ENCODE measurements at places on chromosomes 4 and X.

DNA sequence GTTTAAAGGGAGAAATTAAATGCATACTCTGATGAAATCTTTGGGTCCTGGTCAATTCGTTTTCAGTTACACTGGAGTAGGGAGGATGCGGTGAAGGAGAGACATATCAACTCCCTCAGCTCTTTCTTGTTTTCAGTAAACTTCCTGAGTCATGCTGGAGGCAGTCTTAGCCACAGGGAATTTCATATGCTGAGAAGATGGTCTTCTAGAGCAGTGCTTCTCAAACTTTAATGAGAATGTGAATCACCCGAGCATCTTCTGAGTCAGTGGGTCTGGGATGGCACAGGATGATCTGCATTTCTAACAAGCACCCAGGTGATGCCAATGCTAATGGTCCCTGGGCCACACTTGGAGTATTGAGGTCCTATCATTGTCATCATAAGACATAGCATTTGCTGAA, 214.5 kb downstream of the KIT start:
- no peak for DNase-seq

- DNase-seq, result no peak
These were observed 3.8 kb downstream of the WDR1 start for GRCh38 chr4:10112658-10113284.

GRCh38 chr4:78975865-78976264, 36.6 kb upstream of the PAQR3 start:
- no peak for DNase-seq

- DNase-seq, result no peak
These were observed 45.1 kb downstream of the CHM start for GRCh38 chrX:86002076-86002896.

- no peak for DNase-seq
These were observed 118.9 kb upstream of the USP9X start for GRCh38 chrX:40966213-40966820.

DNA sequence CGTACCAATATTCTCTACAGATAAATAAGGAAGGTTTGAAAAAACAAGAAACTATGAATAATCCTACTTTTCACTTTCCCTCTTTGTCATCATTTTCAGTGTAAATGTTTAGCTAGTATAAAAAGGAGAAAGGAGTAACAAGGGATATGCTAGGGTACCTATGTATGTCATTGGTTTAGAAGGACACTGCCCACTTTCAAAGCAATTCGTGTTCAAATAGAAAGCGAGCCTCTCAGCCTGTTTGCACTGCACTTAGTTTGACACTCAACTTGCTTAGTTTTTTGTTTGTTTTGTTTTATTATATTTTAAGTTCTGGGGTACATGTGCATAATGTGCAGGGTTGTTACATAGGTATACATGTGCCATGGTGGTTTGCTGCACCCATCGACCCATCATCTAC, 21.6 kb upstream of the RXFP1 start:
- no peak for DNase-seq

DNA sequence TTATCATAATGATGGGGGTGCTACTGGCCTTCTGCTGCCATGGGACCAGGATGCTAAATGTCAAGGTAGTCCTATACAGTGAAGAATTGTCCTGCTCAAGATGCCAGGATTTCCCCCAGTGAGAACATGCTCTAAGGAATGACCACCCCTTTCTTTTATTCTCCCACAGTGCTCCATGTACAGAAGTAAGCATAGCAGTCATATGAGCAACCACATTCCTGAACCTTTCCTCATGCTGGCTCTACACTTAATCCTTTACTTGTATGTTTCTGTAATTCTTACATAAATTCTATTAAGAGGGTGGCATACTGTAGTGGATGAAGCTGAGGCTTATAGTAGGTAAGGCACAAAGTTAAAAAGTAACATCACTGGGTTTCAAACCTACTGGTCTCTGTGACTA, 20.2 kb downstream of the CYP2U1 start:
- DNase-seq, result no peak

- no peak for DNase-seq
These were observed 205.1 kb upstream of the UGT8 start for GRCh38 chr4:114393295-114394038.

DNA sequence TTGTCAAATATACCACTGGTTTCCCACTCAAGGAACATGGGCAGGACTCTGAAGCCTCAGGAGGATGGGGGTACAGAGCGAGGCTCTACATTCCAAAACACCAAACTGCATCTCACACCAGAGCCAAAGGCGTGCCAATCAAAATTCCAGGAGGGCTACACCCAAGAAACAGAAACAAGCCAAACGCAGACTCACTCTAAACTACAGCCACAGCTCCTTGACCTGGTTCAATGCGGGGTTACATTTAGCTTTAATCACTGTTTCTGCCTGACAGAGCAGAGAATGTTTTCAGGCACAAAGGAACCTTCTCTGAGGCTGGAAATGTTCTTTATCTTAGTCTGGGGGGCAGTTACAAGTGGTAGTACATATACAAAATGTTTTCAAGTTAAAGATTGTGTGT, 2121.5 kb upstream of the AGA start:
- no peak for DNase-seq

DNA sequence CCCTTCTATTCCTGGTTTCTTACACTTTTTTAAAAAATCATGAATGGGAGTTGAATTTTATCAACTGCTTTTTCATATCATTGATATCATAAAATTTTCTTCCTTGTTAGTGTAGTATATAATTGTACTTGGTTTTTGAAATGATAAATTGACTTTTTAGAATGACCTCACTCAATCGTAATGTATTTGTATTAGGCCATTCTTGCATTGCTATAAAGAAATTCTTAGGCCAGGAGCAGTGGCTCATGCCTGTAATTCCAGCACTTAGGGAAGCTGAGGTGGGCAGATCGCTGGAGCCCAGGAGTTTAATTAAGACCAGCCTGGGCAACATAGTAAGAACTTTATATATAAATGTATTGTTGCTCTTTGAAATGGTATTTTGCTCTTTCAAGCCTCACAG, 6.3 kb downstream of the EXOC1 start:
- no peak for DNase-seq

- DNase-seq, result no peak
These were observed 11.3 kb downstream of the UCHL1 start for GRCh38 chr4:41267997-41268396.

GRCh38 chr4:149993030-149993429, 85.2 kb upstream of the DCLK2 start:
- DNase-seq, result no peak

GRCh38 chrX:74230094-74230493, 73.9 kb upstream of the ZCCHC13 start:
- no peak for DNase-seq

DNA sequence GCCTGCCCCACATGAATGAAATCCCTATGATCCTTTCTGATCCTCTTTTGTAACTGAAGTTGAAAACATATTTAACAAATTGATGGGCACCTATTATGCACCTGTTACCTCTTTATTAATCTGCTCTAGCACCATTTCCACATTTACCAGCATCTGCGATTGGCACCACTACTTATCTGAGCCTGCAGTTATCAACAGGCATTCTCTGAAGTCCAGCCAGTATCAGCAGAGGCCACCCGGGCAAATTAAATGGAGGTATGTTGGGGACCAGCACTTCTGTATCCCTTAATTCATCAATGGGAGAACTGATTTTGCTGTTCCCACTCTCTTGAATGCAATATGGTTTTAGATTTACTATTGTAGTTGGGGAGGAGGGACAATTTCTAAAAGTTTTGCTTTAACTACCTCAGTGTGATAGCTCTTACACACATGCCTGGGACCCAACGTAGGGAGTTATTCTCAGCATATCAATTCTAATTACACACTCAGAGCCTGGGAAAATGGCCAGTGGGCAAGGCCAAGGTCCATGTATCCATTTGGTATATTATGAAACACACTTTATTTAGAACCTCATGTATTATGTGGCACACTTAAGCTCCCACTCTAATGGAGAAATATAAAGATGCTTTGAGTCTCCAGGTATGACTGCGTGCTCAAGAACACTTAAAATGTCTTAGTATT, 1927.1 kb upstream of the PCDH7 start:
- DNase-seq, result no peak

DNA sequence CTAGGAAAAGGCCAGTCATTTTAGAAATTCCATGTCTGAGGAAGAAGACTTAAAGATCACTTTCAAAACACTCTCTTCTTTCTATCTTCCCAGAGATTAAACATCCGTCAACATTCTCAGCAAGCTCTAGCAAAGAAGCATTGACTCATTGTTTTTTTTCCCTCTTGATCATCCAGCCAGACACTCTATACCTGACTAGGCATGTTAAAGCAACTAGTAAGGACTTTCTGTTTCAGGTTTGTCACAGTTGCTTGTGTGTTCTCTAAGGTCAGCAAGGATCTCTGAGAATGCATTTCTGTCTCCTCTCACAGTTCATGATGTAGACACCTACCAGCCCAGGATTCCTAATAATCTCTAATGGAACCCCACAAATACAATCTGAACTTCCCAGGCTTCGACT, 112.2 kb downstream of the IL13RA2 start:
- no peak for DNase-seq

GRCh38 chr4:22030307-22030706, 81.7 kb upstream of the KCNIP4 start:
- no peak for DNase-seq

DNA sequence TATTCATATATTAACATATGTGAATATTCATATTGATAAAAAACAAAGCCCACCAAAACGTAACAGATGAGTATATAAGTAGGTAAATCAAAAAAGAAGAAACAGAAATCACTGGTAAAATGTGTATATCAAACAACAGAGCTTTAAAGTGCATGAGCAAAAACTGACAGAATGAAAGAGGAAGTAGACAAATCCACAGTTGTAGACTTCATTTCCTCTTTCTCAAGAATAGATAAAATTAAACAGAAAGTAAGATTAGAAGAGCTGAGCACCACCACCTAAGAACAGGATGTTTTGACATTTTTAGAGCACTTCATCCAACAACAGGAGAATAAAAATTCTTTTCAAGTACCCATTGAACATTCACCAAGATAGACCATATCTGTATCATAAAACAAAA, 64.6 kb downstream of the CNKSR2 start:
- no peak for DNase-seq

DNA sequence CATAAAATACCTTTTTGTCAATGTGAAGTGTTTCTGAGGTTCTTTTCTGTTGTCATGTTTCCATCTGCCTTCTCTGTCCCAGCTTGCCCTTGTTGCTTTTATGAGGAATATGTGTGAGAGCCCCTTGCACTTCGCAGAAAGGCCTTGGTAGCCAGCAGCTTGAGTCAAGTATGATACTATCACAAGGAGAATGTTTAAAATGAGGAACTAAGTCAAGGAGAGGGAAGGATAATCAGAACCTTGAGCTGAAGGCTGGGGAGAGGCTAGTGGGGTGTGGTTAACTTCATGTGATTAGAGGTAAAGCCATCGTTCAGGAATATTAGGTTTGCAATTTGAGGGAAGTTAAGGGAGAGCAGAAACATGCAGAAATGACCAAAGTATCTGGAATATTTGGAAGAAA, 12.7 kb downstream of the PGK1 start:
- no peak for DNase-seq

- DNase-seq, result no peak
These were observed 83.8 kb downstream of the UNC5C start for GRCh38 chr4:95465010-95465409.

GRCh38 chr4:1383728-1384591, 22.3 kb downstream of the NKX1-1 start:
- DNase-seq, result no peak

DNA sequence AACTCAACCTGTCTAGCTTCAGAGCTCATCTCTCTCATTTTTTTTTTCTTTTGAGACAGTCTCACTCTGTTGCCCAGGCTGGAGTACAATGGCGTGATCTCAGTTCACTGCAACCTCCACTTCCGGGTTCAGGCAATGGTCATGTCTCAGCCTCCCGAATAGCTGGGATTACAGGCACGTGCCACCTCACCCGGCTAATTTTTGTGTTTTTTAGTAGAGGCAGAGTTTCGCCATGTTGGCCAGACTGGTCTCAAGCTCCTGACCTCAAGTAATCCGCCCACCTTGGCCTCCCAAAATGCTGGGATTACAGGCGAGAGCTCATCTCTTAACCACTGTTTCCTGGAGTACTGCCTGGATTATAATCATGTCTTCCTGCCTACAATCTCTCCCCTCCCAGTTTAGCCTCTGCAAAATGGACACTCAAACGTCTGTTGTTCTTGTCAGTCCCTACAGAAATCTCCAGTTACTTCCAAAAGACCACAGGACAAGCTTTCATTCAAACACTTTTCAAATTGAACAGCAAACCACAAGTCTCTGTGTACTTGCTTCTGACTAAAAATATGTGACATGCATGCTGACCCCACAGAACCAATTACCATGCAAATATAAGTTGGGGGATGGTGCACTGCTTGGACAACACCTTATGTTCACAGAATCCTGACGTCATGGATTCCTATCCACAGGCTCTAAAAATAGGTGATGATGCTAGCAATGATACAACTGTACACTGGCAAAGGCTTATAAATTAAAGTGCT, 137.2 kb downstream of the SH3KBP1 start:
- no peak for DNase-seq

- no peak for DNase-seq
These were observed 45.8 kb downstream of the ENOX2 start for GRCh38 chrX:130857207-130857606.

- DNase-seq, result no peak
These were observed 75.0 kb upstream of the SORBS2 start for GRCh38 chr4:185886832-185887524.

GRCh38 chr4:15443371-15444160, 15.7 kb downstream of the C1QTNF7 start:
- no peak for DNase-seq

DNA sequence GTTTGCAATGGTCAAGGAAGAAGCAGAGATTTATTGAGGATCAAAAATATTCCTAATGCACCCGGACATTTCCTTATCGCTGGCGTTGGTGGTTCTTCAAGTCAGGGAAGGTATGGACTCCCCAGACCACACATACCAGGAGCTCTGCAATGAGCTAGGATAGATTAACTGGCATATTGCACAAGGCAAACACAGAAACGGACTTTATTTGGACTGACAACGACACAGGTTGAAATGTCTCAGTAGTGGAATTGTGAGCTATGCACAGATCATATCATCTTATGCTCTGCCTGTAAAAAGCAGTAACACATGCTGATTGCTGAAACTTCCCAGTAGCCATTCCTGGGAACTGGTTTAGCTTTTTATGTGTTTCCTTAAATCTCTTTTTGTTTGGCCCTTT, 1.7 kb downstream of the TSPAN7 start:
- no peak for DNase-seq

DNA sequence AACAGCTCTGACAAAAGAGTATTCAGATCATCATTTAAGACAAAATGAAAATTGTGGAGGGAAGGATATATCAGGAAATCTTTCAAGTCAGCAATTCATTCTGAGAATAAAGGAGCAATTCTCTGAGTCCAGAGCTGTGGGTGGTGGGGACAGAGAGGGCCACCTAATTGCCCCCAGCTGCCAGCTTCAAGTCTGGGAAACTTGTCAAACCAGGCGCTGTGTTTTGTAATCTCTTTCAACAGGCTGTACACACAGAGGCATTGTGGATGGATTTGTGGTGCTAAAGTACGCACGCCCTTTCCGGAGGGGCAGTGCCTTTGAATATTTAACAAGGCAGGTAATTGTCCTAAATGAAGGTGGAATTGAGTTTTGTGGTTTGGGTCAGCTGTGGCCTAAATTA, 591.1 kb upstream of the BOD1L1 start:
- DNase-seq, result no peak

GRCh38 chrX:1610166-1610565, 4.7 kb upstream of the ASMT start:
- DNase-seq, result no peak

All from stimulated activated CD4-positive, alpha-beta T cell treated with anti-CD3 and anti-CD28 coated beads, Interleukin-12 subunit alpha, Interleukin-12 subunit beta, amount 100 ng/mL, for 48 hours (primary cell).